ENCODE measurements at places on chromosomes 3 and 15. TPM values are rescaled to one million over a fixed set of nuclear protein-coding genes. Genes with fewer than 3 reads are reported as not detected.

DNA sequence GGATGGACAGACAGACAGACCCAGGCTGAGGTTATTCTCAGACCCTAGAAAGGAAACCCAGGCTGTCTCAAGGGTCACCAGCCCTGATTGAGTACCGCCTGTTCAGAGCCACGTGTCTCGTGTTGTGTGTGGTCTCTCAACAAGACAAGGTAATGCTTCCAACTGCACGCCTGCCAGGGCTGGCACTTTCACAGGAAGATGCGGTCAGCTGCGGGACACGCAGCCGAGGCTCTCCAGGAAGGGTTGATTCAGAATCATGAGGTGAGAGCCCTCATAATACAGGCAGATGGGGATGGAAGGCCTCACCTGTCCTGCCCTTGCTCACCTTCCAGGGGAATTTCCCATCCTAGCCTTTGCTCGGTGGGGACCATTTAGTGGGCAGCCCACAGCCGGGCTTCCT lies 81.4 kb downstream of the TOP2B start:
- H3K4me3 ChIP-seq = no peak overlapping the region
- no peaks in the 10 kb centered on the region for H3K4me1 ChIP-seq
- no peaks in the 10 kb centered on the region for H3K27me3 ChIP-seq
- no peaks in the 10 kb centered on the region for H3K36me3 ChIP-seq
- H3K27ac ChIP-seq = no peak overlapping the region

DNA sequence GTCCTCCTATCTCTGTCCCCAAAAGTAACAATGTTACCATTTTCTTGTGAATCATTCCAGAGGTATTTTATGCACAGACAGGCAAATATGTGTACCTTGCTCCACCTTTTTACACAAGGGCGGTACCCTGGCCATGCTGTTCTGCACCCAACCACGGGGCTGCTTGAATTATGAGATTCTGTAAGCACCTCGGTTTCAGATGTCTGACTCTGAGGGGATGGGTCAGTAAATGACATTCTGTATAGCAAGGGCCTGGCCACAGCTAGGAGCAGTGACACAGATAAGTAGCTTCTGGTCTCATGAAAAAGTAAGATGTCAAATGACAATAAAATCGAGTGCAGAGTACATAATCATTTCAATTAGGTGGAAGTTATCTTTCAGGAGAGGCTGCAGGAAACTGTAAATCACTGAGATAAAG lies 30.4 kb upstream of the FLNB start:
- no peaks in the 10 kb centered on the region for H3K4me1 ChIP-seq
- DNase-seq = no peak
- H3K4me3 ChIP-seq = no peak overlapping the region
- no peaks in the 10 kb centered on the region for H3K27me3 ChIP-seq

GRCh38 chr15:52858782-52859176 lies 68.6 kb upstream of the ONECUT1 start:
- H3K27me3 ChIP-seq = no peaks in the 10 kb centered on the region
- H3K27ac ChIP-seq = no peak overlapping the region
- H3K4me1 ChIP-seq = no peaks in the 10 kb centered on the region
- H3K36me3 ChIP-seq = no peaks in the 10 kb centered on the region
- DNase-seq = no peak

GRCh38 chr15:38351466-38351865 lies 98.8 kb downstream of the SPRED1 start:
- H3K36me3 ChIP-seq = no peaks in the 10 kb centered on the region
- no peaks in the 10 kb centered on the region for H3K27me3 ChIP-seq
- no peak overlapping the region for H3K27ac ChIP-seq
- H3K4me1 ChIP-seq = no peaks in the 10 kb centered on the region

- peak; percentile 79 for DNase-seq
- H3K36me3 ChIP-seq = no peaks in the 10 kb centered on the region
- no peaks in the 10 kb centered on the region for H3K4me1 ChIP-seq
- no peak overlapping the region for H3K4me3 ChIP-seq
- no peak overlapping the region for H3K27ac ChIP-seq
Measured at GRCh38 chr15:32730677-32731654, 13.2 kb downstream of the GREM1 start.

DNA sequence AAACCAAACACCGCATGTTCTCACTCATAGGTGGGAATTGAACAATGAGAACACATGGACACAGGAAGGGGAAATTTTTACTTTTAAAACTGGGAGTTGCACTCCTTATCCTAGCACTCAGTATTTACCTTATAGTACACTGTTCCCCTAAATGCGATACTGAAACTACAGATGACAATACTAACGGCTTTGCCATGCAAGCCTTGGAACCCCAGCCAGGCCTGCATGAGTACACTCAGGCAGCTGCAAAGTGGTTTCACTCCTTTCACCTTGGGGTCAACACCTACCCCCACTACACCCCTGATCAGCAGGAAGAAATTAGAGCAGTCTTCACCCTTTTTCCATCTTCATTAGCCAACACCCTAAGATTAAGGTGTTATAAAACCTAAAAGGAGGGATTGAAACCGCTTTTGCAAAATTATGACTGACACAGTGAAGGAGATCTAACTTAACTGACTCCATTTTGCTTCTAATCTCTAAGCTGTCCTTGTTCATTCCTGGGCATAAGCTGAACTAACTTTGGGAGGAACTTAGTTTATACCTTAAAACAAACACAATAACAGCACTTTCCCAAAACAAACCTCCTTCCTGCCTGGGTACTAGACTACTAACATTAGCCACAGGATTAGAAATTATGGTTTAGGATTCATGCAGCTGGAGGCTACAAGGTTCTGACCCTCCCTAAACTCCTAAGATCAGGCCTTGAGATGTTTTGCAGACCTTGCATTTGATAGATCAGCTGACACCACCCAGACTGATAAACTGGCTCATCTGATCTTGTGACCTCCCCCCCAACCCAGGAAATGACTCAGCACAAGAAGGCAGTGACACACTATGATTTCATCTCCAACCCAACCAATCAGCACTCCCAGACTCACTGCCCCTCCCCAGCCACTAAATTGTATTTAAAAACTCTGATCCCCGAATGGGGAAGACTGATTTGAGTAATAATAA lies 452.1 kb upstream of the PPP2R3A start:
- no peak for DNase-seq
- no peaks in the 10 kb centered on the region for H3K27me3 ChIP-seq
- H3K36me3 ChIP-seq = no peaks in the 10 kb centered on the region
- no peak overlapping the region for H3K27ac ChIP-seq
- no peaks in the 10 kb centered on the region for H3K4me1 ChIP-seq

DNA sequence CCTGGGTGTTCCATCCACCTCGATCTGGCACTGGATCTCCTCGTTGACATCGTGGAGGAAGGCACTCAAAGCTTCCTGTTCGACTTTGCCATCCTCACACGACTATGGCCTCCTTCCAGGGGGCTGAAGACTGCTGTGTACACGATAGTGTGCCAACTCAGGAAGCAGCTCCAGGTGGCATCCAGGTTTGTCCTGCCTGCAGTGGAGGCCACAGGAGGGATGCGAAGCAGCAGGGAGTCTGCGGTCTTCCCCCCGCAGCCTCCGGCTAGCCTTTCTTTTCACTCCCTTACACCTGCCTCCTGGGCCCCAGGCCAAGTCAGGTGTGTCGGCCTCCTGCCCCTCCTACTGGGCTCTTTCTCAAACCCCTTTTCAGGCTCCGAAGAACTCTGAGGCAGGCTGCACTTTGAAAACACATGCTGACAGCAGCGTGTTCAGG lies 32.2 kb downstream of the SYNM start:
- DNase-seq = no peak
- no peak overlapping the region for H3K27ac ChIP-seq
- H3K36me3 ChIP-seq = no peaks in the 10 kb centered on the region

DNA sequence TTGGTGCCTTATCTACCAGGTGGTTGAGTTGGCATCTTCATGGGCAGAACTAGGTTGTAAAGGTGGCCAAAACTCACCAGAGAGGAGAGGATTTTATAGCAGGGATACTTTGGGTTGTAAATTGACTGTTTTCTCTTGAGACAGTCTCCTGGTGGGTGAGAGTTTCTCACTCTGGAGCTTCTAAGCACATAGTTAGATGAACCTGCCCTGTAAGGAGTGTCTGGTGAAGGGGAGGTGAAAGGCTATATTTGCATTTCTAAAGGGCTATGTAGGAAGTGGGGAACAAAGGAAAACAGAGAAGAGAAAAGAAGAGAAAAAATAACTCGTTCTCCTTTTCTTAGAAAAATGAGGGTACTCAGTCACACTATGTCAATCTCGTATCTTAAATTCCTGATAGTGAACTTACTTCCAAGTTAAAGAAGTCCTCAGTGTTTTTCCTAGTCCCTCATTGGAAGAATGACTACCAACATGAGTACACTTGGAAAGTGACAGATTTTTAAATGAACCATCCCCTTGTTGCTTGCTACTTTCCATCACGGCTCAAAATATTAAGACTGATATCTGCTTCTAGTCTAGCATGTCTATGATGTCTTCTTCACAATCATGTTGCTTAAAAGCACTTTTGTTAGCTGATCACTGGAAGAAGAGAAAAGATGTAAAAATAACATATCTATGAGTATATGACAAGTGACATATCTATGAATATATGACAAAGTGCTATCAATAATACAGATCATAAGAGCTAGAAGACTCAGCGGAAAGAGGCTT lies 113.8 kb upstream of the P2RY1 start:
- no peak for DNase-seq
- no peaks in the 10 kb centered on the region for H3K27me3 ChIP-seq
- H3K4me3 ChIP-seq = no peak overlapping the region
- H3K27ac ChIP-seq = no peak overlapping the region
- no peaks in the 10 kb centered on the region for H3K4me1 ChIP-seq

GRCh38 chr15:43552986-43553385 lies 35.6 kb downstream of the MAP1A start:
- no peak for DNase-seq
- H3K27ac ChIP-seq = no peak overlapping the region
- no peak overlapping the region for H3K4me3 ChIP-seq
- no peaks in the 10 kb centered on the region for H3K4me1 ChIP-seq
- H3K36me3 ChIP-seq = no peaks in the 10 kb centered on the region

DNA sequence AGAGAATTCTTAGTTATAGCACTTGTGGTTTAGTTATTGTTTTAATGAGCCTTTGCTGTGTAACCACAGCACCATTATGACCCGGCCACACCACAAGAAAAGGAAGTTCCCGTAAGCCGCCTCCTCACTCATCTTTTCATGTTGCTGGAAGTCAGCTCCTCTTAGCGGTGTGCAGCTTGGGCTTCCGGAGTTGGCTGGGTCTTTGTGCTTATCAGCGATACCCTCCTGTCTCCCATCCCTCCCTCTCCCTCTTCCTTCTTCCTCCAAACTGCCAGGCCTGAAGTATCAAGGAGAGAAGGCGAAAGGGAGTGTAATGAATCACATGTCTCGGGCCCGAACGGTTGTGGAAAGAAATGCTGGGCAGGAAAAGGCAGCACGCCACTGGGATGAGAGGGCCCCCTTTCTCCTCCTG lies 353.5 kb downstream of the MCTP2 start:
- no peaks in the 10 kb centered on the region for H3K27me3 ChIP-seq
- H3K36me3 ChIP-seq = no peaks in the 10 kb centered on the region
- H3K4me1 ChIP-seq = no peaks in the 10 kb centered on the region
- H3K27ac ChIP-seq = no peak overlapping the region
- DNase-seq = no peak

DNA sequence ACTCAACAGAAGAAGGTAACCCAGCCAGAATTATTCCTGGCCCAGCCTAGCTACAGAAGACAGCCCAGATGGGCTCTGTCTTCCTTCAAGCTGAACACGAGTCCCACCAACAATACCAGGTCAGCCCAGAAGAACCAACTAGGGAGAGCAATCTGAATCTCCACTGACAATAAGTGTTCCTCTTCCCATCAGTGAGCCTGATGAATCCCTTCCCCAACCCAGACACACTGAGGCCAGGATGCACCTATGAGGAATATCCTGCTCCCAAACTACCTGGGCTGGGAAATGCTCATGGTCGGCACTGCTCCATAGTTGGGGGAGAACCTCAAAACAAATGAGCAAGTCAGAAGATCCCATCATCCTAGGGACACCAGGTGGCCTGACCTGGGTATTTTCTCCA lies 351.1 kb downstream of the OCA2 start:
- no peaks in the 10 kb centered on the region for H3K4me1 ChIP-seq
- DNase-seq = no peak
- H3K4me3 ChIP-seq = no peak overlapping the region
- H3K36me3 ChIP-seq = no peaks in the 10 kb centered on the region
- H3K27me3 ChIP-seq = no peaks in the 10 kb centered on the region

GRCh38 chr15:88863412-88863811 lies 31.9 kb downstream of the HAPLN3 start:
- no peaks in the 10 kb centered on the region for H3K4me1 ChIP-seq
- H3K27ac ChIP-seq = no peak overlapping the region
- H3K36me3 ChIP-seq = no peaks in the 10 kb centered on the region
- DNase-seq = no peak
- H3K27me3 ChIP-seq = no peaks in the 10 kb centered on the region
- no peak overlapping the region for H3K4me3 ChIP-seq

GRCh38 chr15:33358306-33358705 lies 47.5 kb downstream of the RYR3 start:
- H3K4me3 ChIP-seq = no peak overlapping the region
- H3K36me3 ChIP-seq = no peaks in the 10 kb centered on the region
- no peak overlapping the region for H3K27ac ChIP-seq
- H3K27me3 ChIP-seq = no peaks in the 10 kb centered on the region
- DNase-seq = no peak
- no peaks in the 10 kb centered on the region for H3K4me1 ChIP-seq

- peak overlapping the region; percentile 45 for H3K4me3 ChIP-seq
- no peaks in the 10 kb centered on the region for H3K27me3 ChIP-seq
- no peak for DNase-seq
Measured at GRCh38 chr3:194685065-194685717, 492 bp upstream of the FAM43A start.

DNA sequence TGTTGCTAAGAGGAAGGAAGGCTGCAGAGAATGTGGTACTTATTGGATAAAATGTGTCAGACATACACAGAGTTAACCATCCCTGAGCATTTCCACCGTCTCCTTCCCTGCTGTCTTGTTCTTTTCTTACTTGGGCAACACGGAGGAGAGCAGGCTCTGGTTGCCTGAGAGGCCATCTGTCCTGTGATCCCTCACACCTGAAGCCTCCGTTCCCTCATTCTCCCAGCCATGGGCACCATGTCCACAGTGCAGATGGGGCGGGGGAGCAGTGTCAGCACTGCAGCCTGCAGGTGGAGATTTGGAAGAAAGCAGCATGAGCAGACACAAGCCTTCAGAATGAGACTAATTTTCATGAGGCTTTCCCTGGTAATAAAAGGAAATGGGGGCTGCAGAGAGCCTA lies 133.7 kb downstream of the CHCHD6 start:
- H3K27ac ChIP-seq = no peak overlapping the region
- no peaks in the 10 kb centered on the region for H3K4me1 ChIP-seq
- H3K4me3 ChIP-seq = no peak overlapping the region
- no peak for DNase-seq
- no peaks in the 10 kb centered on the region for H3K36me3 ChIP-seq
- H3K27me3 ChIP-seq = no peaks in the 10 kb centered on the region

The TRIM69 gene
- polyA plus RNA-seq = 5.7 TPM

The SLC9C1 gene
- polyA plus RNA-seq = not detected

Data from pancreas (tissue), 10 donors.